Urinary bladder (tissue), 4 donors: ENCODE measurements at places on chromosomes 6 and 20. TPM values are rescaled to one million over a fixed set of nuclear protein-coding genes. Genes with fewer than 3 reads are reported as not detected.

The BHLHE23 gene
- polyA plus RNA-seq: not detected

The GSTA2 gene
- polyA plus RNA-seq: not detected

The TDRD6 gene
- 0.13 TPM for polyA plus RNA-seq

The SCRT2 gene
- polyA plus RNA-seq: not detected

The KCNQ5 gene
- polyA plus RNA-seq: 1.8 TPM

The HTR1B gene
- polyA plus RNA-seq: 1.7 TPM

The GABRR2 gene
- 0.66 TPM for polyA plus RNA-seq

The DOK5 gene
- polyA plus RNA-seq: 4.2 TPM

The CST3 gene
- 1,484 TPM for polyA plus RNA-seq

The LYRM4 gene
- polyA plus RNA-seq: 20.8 TPM

The LAMA2 gene
- polyA plus RNA-seq: 54.2 TPM

The NOX3 gene
- not detected for polyA plus RNA-seq

The ZFAND3 gene
- 68.9 TPM for polyA plus RNA-seq

The LGSN gene
- polyA plus RNA-seq: not detected

The KHDC1L gene
- not detected for polyA plus RNA-seq

The KIAA1586 gene
- polyA plus RNA-seq: 5.4 TPM

The ENPP1 gene
- 3.8 TPM for polyA plus RNA-seq

The RAB44 gene
- 0.68 TPM for polyA plus RNA-seq

GRCh38 chr6:141141870-141142269 is 990.9 kb upstream of the GJE1 start:
- no peak for DNase-seq

GRCh38 chr6:40986364-40986763 is 52.7 kb downstream of the UNC5CL start:
- no peak for DNase-seq

- DNase-seq: no peak
Observed at GRCh38 chr6:146787876-146788508, 189.2 kb downstream of the ADGB start.

DNA sequence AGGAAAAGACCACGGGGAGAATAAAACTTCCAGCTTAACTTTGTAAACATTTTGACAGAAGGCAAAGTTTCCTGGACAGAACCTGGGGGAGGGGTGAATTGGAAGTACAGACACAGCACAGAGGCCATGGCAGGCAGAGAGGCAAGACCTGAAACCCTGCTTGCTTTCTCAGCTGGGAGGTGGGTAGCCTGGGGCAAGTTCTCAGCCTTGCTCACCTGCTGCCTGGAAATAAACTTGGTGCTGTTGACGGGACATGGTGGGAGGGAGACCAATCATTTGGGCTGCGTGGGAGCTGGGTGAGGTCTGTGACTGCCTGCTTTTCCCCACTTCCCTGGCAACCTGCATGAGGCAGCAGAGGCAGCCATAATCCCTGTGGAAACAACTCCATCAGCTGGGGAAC is 221.3 kb downstream of the MOXD1 start:
- no peak for DNase-seq

- DNase-seq: no peak
Observed at GRCh38 chr6:18368277-18369105, 18.7 kb upstream of the RNF144B start.

GRCh38 chr20:59821788-59822187 is 111.6 kb downstream of the SYCP2 start:
- no peak for DNase-seq

GRCh38 chr20:63079971-63080370 is 73.2 kb upstream of the BHLHE23 start:
- DNase-seq: no peak

DNA sequence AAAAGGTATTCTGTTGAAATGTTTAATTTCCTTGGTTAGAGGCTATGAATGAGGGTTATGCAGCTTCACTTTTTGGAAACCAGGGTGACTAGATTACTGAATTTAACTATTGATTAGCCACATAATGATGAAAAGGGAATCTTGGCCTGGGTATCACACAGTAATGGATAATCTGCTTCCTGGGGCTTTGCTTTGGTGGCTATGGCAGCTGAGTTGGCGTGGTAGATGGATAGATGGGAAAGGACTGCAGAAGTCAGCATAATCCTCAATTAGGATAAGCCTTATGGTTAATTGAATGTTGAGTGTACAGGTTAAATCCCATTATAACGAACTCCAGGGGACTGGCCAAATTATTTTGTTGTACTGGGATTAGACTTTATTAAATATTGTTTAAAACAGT is 5.2 kb downstream of the NCOA3 start:
- no peak for DNase-seq

- DNase-seq: no peak
Observed at GRCh38 chr20:21179757-21180156, 53.9 kb downstream of the KIZ start.

- no peak for DNase-seq
Observed at GRCh38 chr6:20846602-20847028, 312.4 kb downstream of the CDKAL1 start.

GRCh38 chr20:9454791-9455190 is 59.6 kb upstream of the LAMP5 start:
- DNase-seq: no peak

- DNase-seq: no peak
Observed at GRCh38 chr20:42857446-42857845, 332.3 kb downstream of the PTPRT start.

GRCh38 chr6:140393665-140394540 is 1019.5 kb upstream of the CITED2 start:
- no peak for DNase-seq

GRCh38 chr20:13089950-13090469 is 81.2 kb downstream of the SPTLC3 start:
- DNase-seq: no peak

GRCh38 chr6:7629321-7629720 is 39.3 kb downstream of the SNRNP48 start:
- no peak for DNase-seq

- no peak for DNase-seq
Observed at GRCh38 chr20:19555726-19556125, 202.3 kb upstream of the RIN2 start.

GRCh38 chr6:108113557-108114519 is 39.3 kb upstream of the OSTM1 start:
- no peak for DNase-seq

- no peak for DNase-seq
Observed at GRCh38 chr6:97819710-97820109, 536.7 kb upstream of the MMS22L start.

- DNase-seq: no peak
Observed at GRCh38 chr6:31285486-31285885, 13.6 kb upstream of the HLA-C start.

DNA sequence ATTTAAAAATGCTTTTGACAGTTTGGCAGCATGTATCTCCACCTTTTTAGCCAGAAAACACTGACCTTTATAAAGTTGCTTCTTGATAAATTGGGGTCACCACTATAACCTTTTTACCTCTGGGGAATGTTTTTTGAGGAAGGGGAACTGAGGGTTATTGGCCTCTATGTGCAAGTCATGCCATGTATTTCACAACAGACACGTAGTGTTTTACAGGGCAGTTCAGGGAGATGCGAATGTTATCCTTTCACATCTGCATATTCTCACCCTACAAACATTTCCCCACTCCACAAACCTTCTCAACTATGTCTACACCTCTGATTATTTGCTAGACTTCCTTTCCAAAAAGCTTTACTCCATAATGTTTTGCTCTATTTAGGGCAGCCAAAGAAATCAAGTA is 17.0 kb upstream of the SLA2 start:
- DNase-seq: no peak

DNA sequence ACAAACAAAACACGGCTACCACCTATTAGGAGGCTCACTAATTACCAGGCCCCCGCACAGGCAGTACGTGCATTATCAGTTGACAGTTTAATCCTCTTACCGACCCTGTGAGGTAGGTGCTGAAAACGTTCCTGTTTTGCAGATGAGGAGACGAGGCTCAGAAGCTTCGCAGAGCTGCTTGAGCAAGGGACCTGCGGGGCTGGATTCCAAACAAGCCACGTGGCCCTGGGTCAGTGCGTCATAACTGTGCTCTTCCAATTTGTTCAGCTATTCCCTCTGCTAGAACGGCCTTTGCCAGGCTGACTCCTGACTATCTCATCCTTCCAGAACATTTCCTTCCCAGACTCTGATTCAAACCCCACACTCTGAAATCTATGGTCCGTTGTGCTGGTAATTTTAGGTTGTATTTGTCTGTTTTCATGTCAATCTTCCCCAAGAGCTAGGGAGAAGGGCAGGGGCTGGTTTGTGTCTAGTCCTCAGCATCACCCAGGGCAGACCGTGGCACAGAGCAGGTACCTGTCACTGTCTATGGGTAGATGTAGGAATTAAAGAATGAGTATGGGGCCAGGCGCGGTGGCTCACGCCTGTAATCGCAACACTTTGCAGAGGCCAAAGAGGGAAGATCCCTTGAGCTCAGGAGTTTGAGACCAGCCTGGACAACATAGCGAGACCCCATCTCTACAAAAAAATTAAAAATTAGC is 28.8 kb upstream of the TLDC2 start:
- no peak for DNase-seq

- DNase-seq: no peak
Observed at GRCh38 chr20:358891-359555, 12.1 kb downstream of the NRSN2 start.
